ENCODE measurements at places on chromosomes 2 and 18.
A peak's percentile ranks its signal among the peaks of the same experiment; 100 is the strongest.

GRCh38 chr2:64656379-64656778 is 2.7 kb upstream of the SERTAD2 start:
- no peak for DNase-seq

DNA sequence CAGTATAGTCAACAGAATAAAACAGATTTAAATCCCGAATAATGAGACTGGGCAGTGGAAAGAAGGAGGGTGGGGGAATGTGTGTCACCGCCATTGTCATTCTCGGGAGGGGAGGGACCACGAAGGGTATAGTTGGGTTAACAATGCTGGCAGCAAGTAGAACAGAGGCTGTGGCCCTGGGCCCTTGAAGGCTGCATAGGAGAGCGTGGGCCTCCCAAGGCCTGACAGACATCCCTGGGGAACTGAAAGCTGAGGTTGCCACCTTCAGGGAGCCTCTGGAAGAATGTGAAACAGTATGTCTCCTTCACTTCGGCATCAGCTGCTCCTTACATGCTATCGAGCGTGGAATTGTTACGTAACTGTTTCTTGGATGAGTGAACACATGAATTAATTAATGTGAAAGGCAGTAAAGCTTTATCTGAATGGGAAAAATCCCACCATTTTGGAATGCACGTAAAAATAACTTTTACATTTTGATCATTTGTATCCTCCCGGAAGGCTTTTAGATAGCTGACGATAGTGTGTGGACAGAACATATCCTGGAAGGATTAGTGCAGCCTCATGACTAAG is 92.8 kb upstream of the TTC39C start:
- peak; percentile 10 for DNase-seq

GRCh38 chr2:152394326-152394725 is 59.4 kb downstream of the FMNL2 start:
- DNase-seq, result no peak

GRCh38 chr2:74457549-74458131 is 598 bp upstream of the WBP1 start:
- DNase-seq, result no peak

DNA sequence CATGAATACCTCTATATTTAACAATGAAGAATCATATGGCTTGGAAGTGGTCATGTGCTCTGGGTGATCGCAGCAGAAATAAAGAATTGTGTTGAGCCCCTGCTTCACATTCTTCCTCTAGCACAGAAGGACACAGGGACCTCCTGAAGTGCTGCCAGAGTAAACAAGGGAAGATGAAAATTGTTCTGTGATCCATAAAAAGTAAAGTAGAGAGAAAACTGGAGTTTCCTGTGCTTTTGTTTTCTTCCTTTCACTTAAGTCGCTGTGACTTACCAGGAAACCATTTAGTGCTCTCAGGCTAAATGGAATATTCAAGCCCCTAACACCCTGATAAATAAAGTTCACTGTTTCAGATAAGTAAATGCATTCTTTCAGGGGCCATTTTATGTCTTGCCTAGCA is 1173.6 kb upstream of the CHAC2 start:
- DNase-seq, result no peak

DNA sequence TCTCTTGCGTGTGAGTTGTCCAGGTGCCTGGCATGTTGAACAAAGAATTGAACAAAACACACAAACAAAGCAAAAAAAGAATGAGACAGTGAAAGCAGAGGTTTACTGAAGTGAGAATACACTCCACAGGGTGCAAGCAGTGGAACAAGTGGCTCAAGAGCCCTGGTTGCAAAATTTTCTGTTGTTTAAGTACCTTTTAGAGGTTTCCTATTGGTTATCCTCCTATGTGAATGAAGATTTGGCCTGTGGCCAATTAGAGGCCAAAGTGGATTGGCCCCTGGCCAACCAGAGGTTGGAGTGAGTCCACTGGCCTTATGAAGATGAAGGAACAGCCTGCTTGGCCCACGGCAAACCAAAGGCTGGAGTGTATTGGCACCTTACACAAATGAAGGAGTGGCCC is 1188.5 kb upstream of the NRXN1 start:
- DNase-seq, result no peak

DNA sequence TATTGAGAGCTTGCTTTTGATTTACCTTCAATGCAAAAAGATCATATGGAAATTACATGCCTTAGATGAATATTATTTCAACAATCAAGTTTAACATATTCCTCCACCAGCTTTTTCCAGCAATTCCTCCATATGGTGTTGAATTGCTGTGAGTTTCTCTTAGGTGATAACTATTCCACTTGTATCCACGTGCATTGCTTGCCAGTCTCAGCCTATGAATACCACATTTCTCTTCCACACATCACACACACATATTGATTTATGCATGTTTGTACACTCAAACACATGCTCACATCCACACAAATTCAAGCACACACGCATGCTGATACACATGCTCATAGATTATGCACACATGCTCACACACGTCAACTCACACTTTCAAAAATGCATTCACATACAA is 770.0 kb upstream of the LINC00305 start:
- DNase-seq, result no peak

- no peak for DNase-seq
Observed at GRCh38 chr2:152166633-152167032, 8.9 kb downstream of the STAM2 start.
